Foreskin fibroblast (primary cell): ENCODE measurements at places on chromosomes 6 and 20.
A peak's percentile ranks its signal among the peaks of the same experiment; 100 is the strongest.

DNA sequence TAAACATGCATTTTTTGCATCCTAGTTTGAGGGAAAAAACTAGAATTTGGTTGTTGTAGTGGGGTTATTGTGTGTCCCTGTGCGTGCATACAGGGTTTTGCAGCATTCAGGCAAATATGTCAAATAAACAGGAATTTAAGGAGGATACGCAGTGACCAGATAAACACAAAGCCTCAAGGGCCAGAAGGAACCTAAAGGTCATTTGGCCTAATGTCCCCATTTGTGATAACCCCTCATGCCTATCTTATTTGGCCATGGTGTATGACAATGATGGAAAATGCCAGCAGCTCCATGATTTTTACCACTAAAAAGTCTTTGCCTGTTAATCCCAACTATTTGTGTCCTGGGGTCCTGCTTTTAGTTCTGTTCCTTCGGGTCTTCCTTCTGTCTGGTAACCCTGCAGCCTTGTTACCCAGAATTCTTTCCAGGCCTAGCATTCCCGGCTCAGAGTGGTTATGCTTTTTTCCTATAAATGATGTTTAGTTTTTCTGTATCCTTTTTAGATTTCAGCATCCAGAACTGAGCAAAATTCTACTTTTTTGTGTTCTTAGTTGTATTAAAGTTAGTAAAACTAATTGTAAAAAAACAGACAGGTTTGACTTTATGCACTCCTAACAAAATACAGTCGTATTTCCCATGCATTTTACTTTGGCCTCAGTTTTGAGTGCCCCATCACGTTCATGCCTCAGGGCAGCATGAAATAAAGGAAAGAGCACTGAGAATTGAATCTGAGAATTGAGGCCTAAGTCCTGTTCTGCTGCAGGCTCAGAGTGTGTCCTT is 4.4 kb downstream of the STX16 start:
- DNase-seq = no peak

DNA sequence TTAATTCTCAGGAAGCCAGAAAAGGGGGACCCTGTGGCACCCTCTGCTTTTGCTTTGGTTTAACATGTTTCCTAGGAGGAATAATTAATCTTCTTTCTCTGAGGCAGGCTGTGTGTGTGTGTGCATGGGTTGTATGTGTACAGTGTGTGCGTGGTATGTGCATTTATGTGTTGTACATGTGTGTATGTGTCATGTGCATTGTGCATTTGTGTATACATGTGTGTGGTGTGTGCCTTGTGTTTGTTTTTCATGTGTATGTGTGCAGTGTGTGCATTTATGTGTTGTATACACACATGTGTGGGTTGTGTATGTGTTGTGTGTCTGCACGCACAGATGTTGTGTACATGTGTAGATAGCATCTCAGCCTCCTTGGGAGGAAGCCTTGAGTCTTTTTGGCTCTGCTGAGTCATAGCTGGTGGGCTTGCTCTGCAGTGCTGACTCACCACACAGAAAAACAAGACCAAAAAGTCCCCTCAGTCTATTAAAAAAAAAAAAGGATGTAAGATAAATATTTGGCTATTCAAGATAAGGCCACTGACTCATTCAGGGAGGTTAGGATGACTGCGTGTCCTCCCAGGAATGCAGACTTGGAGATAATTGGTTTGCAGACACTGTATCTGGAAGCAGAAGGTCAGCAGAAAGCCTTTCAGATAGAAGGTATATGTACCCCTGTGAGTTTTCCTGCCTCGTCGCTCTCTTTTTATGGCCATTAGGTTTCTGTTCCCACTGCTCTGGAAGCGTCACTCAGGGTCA is 58.6 kb downstream of the SYNJ2 start:
- DNase-seq = peak; percentile 94

- DNase-seq = no peak
Measured at GRCh38 chr6:123850555-123850954, 46.9 kb downstream of the NKAIN2 start.

- DNase-seq = no peak
Measured at GRCh38 chr6:79420054-79420453, 117.2 kb downstream of the LCA5 start.

DNA sequence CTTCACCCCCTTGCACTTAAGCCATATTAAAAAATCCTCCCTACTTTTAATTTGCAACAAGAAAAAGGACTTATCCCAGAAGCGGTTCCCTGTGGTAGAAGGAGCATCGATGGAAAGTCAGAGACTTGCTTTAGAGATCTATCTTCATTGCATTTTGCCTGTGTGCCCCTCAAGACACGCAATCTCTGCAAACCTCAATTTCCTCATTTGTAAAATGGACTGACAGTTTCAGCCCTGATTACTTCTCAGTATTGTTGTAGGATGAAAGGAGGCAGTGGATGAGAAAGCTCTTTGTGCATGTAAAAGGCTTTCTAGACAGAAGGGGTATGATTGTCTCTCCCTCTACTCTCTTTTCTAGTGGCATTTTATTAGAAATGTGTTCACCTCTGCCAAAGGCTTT is 410.2 kb downstream of the CDC5L start:
- no peak for DNase-seq

GRCh38 chr6:7692453-7692784 is 33.5 kb upstream of the BMP6 start:
- DNase-seq = no peak

DNA sequence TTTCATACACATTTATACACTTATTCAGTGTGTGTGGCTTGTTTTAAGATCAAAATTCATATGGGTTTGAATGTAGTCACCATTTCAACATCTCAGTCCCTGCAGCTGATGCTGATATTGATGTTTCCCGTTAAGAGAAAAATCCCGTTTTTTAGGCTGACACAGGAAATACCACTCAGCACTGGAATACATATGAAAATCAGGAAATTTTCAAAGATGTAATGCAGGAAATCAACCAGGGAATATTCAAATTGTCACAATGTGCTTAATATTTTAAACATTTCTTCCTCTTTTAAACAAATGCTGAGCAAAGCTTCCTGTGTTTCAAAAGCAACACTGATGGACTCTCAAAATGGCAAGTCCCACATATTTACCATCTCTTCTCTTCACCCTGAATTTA is 94.5 kb upstream of the MARCKS start:
- peak; percentile 8 for DNase-seq

GRCh38 chr6:108312605-108313004 is 17.8 kb downstream of the AFG1L start:
- no peak for DNase-seq

GRCh38 chr6:14665827-14666724 is 548.5 kb downstream of the CD83 start:
- peak; percentile 98 for DNase-seq

DNA sequence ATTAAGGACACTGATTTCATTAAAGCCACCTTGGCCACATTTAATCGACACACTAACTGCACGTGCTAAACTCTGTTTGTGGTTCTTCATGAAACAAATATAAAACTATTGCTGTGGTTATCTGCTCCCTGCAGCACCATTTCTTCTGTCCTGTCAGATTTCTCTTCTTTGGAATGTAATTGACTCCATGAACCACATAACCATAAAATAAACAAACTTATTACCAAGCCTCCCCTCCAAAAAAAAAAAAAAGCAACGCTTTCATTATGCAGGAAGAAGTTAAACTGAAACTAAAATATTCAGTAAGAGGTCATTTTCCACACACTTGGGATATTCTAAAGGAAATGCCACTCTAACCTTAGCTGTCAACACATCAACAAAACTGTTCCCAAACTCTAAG is 319.1 kb upstream of the NT5E start:
- peak; percentile 24 for DNase-seq

- peak; percentile 92 for DNase-seq
Measured at GRCh38 chr6:106085984-106086813, at the start of gene PRDM1. Gene PRDM1, plus strand, starts transcription at chr6:106086336. Its CDS starts 218 bp downstream, at chr6:106086554.

GRCh38 chr20:38818113-38819065 is 12.9 kb downstream of the PPP1R16B start:
- DNase-seq = no peak

DNA sequence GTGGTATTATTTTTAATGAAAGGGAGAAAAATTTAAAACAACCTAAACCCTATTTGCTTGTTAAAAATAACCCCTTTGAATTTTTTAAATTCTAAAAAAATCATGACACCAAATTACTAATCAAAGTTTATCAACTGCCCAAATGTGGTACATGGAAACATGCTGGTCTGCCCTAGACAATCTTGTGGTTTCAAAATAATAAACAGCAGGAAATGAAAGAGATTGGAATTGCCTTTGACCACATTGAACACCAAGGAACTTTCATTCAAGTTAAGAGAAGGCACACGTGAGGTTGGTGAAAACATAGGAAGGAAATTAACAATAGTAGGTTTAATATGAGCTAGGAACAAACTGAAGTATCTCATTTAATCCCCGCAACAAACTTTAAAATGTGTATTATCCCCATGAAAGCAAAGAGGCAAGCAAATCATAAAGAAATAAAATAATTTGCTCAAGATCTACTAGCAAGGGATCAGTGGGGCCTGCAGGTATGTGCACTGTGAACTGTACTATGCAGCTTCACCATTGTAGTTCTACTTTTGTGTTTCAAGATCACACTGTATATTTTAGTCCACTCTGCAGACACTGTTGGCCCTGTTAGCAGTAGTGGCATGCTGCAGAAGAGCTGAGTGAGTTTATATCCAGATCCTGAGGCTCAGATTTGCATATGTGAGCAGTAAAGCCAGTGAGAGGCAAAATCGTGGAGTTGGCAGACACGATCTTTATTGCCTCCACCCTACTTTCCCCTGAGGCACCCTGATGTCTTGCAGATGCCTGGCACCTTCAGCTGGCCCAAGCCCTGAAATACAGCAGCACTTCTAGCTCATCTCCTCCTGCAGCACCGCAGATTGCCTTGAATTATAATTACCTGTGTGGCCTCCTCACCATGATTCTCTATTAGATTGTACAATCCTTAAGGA is 157.8 kb upstream of the TENT5A start:
- DNase-seq = no peak

DNA sequence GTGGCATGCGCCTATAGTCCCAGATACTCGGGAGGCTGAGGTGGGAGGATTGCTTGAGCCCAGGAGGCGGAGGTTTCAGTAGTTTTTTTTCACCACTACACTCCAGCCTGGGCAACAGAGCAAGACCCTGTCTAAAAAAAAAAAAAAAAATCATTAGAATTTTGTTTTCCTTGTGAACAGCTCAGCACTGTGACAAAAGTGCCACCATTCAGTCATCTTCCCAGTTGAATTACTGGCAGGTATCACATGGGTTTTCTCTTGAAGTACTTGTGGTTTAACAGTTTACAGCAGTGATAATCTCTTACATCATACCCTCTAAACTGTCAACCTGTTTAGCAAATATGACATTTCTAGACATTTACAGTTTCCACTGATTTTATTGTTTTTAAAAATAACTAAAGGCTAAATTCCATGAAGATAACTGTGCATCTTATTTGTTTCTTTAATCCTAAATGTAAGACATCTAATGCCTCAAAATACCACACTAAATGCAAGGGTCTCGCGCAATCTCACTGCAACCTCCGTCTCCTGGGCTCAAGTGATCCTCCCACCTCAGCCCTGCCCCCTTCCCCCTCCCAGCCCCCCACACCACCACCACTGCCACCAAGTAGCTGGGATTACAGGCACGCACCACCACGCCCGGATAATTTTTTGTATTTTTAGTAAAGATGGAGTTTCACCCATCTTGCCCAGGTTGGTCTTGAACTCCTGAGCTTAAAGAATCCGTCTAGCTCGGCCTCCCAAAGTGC is 7.0 kb downstream of the TRPC4AP start:
- no peak for DNase-seq

- DNase-seq = peak; percentile 96
Measured at GRCh38 chr20:32685541-32686529, 12.1 kb upstream of the C20orf203 start.

DNA sequence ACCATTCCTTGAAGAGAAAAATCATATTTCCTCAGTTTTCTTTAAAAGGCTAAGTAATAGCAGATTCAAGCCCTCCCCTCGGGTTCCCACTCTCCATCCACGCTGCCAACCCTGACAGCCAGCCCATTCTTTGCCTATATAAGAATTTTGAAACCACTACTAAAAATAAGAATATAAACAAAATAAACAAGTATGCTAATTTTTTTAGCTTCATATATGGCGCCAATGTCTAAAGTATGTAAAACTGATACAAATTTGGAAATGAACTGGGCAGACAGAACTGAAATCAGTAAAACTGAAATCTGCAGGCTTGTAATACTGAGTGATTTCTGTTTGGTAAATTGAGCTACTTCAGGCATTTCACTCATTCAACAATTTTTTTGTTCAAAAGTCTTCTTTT is 19.0 kb downstream of the ELOVL2 start:
- DNase-seq = no peak

DNA sequence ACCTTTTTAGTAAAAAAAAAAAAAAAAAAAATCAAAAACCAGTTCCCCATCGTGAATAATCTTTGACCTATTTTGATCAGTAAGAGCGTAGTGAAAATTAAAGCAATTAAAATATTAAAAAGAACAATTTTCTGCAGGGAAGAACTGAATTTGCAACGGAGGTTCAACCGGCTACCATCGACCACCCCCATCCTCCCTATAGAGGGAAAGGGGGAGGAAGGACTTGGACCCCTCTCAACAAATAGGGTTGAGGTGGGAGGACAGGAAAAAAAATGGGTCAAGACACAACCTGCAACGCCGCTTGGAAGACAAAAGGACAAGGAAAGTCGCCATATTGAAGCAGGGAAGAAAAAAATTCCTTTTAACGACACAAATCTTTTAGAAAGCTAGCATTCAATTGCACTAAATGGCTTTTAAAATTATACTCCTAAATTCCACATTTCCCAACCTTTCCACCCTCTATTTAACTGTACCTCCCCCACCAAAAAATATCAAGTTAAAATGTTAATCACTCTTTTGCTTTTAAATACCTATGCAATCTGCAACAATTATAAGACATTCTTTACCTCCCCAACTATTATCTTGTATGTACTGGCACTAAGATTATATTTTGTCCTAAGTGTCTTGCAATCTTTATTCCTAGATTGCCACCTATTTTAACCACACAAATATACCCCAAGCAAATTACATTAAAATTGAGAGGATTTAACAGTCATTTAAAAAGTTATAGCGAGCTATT is 1.7 kb downstream of the PPP1R10 start:
- peak; percentile 85 for DNase-seq

DNA sequence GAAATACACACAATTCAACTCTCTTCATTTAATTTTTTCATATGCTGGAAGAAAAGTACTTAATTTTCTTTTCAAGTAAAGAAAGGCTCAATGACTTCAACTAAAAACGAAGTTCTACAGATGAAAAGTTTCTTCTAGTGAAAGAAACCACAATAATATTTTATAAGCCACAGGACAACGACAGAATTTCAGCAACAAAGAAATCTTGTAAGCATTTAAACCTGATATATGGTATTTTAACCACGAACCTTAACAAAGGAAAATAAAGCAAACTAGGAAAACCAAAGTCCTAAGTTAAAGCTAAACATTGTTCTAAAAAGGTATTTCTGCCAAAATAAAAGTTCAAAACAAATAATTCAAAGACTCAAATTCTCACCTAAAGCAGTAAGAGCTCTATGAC is 24.6 kb upstream of the DST start:
- DNase-seq = no peak

DNA sequence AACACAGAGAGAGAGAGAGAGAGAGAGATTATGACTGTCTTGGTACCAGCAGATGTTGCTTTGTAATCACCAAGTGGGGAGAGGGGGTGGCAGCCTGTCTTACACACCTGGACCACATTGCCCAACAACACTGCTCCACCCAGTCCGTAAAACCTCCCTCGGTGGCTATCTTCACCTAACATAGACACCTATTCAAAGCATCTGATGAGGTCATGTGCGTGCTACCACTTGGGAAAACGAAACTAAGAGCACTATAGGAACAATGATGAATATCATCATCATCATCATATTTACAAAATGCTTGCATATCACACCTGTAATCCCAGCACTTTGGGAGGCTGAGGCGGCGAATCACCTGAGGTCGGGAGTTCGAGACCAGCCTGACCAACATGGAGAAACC is 24.1 kb upstream of the SALL4 start:
- no peak for DNase-seq
